IMR-90 (cell line): ENCODE measurements at places on chromosomes 3 and 15. TPM values are rescaled to one million over a fixed set of nuclear protein-coding genes. Genes with fewer than 3 reads are reported as not detected.

GRCh38 chr3:141485641-141486495, 959 bp upstream of the RASA2 start:
- DNase-seq, result peak; percentile 76

The FAM3D gene
- not detected in 2 replicates for total RNA-seq

DNA sequence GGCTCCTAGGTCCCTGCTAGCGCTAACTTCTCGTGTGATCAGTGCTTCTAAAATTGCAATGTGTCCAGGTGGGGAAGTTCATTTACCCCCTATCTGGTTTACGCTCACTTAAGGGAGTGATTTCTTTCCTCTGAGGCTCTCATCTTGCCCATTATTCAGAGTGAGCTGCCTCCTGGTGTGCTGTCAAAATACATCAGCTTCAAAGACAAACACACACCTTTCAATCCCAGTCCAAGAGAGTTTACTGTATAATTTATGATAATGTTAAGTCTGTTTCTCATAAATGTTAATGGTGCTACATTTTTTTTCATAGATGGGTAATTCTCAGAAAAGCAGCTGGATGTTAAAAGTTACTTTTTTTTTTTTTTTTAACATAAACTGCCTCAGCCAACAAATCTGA, 112.3 kb downstream of the RORA start:
- DNase-seq, result no peak

DNA sequence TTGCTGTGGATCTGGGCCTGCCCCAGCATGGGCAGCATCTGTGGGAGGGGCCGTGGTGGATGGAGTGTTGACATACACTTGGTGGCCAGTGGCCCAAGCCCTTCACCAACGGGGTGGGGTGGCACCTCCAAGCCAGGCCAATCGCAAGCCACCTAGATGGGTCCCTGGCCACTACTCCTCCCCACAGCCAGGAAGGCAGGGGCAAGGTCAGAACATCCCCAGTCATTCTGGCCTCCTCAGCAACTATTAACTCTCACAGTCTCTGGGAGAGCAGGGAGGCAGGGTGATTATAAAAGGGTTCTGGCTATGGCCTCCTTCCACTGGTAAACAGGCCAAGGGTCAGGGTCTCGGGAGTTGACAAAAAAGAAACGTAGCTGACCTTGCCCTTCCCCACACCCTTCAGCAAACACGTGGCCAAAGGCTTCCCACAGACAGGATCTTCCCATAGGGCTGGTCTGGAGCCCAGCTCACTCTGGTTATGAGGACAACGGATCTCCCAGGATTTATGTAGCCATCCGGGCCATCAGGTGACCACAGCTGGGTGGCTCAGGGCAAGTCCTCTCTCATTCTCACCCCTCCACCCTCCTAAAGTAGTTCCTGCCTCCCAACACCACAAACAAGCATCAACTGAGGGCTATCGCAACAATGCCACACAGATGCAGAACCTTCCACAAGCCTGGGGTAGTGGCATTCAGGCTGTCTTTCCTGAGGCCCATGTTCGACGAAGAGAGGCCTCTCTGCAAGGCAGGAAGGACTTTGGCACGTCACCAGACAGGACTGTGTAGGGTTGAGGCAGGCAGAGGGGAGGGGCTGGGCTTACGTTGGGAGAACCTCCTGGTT, 18.9 kb downstream of the TLE3 start:
- DNase-seq, result no peak

GRCh38 chr3:123755085-123755484, 129.0 kb downstream of the MYLK start:
- DNase-seq, result no peak

DNA sequence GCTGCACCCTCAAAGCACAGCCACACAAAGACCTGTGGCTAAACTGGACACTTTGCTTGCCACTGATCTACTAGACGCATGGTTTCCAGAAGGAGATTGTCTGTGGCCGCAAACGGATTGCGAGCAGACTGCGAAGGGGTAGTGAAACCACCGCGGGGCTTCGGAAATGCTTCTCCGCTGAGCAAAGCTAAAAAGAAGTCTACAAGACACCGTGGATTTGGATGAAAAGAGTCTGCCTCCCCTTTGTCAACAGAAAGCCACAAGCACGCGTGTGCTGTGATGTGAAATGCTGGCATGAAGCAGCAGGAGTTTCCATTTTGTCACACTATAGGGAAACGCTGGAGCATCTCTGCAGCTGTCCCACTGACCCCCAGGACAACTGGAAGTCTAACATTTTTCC, 63.0 kb downstream of the TMEM44 start:
- DNase-seq, result no peak

The LRRIQ4 gene
- total RNA-seq, result not detected in 2 replicates

The PARP15 gene
- not detected in 2 replicates for total RNA-seq

The TRPM1 gene
- total RNA-seq, result 0.28 TPM in 1 of 2 replicates, not detected in the other

The PXYLP1 gene
- total RNA-seq, result 13.3 and 15.6 TPM in 2 replicates

GRCh38 chr15:74783072-74783807, 1.4 kb downstream of the CSK start:
- peak; percentile 36 for DNase-seq

GRCh38 chr15:69697916-69698315, 245.3 kb downstream of the RPLP1 start:
- DNase-seq, result no peak

DNA sequence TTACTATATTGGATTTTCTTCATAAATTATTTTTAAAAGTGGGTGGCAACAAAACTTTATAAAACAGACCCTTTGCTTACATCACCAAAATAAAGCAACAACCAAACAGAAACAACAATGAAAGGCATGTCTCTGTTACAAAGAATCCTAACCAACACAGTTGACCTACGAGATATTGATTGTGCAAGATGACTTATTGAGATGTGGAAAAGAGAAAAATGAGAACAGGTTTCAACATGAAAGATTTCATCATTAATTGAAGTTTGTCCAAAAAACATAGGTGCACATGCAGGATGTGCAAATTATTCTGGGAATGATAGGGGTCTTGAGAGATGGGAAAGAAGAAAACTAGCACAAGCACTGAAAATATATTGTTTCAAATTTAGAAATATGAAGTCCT, 9.0 kb downstream of the GMNC start:
- no peak for DNase-seq
